ENCODE measurements at places on chromosomes 3 and 15.
A peak's percentile ranks its signal among the peaks of the same experiment; 100 is the strongest.

DNA sequence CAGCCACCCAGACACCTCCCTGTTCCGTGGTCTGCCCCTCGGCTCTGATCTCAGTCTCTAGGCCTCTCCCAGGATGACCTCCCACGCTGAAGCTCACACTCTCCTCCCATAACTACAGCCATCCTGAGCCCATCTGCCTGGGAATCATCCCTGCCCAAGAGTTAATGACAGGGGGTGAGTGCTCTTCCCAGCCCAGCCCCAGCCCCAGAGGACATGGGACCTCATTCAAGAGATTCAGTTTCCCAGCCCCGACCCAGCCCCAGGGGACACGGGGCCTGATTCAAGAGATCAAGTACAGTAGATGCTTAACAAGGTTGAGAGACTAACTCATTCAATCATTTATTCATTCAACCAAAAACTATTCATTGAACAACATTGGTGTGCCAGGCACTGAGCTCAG, 272.0 kb downstream of the XXYLT1 start:
- DNase-seq = no peak

- no peak for DNase-seq
Measured at GRCh38 chr15:101490922-101491733, 1.6 kb upstream of the PCSK6 start.

DNA sequence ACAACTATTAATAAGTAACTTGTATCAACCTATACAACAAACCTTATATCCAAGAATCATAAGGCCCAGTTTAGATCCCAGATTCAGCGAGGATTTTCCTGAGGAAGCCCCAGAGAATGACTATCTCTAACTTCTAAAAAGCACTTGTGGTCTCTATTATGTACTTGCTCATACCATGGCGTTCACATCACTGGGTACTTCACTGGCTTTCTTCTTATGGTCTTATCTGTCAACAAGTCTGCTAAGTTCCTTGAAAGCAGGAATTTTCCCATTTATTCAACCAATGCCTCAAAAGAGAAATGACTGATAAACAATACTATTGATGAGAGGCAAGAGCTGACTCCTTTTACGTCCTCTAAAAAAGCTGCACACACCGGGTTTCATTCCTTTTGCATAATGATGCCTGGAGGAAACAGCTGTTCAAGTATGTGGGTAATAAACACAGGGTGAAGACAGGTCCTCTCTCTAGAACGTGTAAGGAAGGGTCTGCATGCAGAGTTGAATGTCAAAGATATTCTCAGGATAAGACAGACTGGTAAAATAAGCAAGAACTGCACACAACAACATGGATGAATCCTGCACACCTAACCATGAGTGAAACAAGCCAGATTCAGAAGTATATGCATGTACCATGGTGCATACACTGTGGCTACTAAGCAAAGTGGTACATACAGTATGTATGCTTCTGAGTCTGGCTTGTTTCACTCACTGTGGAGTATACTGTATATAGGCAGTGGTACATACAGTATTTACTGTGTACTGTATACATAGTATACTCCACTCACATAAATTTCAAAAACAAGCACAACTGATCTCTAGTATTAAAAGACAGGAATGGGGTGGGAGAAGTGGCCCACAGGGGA, 408.7 kb downstream of the SHQ1 start:
- no peak for DNase-seq

DNA sequence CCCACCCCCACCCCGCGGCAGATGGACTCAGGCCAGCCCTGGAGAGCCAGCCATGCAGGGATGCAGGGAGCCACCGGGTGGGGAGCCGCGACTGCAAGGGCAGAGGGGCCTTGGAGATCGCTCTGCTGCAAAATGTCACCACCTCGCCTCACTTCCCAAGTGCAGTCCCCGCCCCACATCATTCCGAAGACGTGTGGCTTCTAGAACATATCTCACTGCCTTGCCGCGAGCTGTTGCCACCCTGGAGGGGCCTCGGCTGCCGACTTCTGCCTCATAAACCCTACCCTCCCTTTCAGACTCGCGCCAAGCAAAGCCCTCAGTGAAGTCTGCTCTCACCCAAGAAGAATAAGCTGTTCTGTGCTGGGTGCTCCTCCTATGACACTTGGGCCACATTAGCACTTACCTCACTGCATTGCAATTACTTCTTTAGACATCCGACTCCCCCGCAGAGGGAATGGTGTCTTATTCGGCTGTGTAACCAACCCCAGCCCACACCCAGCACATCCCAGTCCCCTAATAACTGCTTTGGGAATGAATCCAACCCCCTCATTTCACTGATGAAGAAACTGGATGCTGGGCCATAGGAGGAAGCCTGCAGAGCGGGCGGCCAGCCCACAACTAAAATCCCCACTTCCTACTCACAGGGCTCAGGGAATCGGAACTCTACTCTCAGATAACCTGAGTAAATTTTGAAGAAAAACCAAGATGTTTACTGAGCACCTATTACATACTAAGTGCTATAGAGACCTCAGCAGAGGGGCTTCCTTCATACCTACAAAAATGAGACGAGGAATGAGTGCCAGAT, 8.6 kb downstream of the TLE3 start:
- DNase-seq = peak; percentile 59

- no peak for DNase-seq
Measured at GRCh38 chr3:10533737-10534023, 28.3 kb upstream of the ATP2B2 start.

- no peak for DNase-seq
Measured at GRCh38 chr3:195462308-195462610, 19.4 kb upstream of the ACAP2 start.

DNA sequence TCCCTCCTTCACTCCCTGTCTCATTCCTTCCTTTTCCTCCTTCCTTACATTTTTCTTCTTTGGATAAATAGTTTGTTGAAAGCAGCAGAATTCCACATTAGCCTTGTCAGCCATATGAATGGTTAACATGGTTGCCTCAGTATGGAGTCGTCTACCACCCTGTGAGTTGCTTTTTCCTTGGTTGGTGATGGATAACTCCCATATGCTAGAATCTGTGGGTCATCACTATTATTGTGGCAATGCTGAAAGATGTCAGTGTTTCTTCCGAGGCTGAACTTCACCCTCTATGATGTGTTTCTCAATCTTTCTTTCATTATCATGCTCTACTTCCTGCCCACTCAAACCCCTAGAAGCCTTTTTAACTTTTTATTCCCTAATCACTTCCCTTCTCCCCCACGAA, 481.8 kb upstream of the KCNMB2 start:
- DNase-seq = no peak

DNA sequence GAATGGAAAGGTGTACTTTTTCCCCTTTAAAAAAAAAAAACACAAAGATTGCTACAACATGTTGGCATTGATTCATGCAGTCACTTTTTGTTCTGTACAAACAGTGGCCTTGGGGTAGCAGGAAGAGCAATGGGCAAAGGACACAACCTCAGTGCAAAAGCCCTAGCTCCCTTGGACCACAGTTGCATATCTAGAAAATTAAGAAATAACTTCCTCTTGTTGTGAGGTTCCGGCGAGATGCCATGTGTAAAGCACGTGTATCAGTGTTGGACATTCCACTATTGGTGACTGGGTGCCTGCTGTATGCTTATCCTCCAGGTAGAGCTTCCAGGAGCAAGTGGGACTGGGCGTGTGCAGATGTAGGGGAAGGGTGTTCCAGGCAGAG, 164.5 kb downstream of the THSD4 start:
- no peak for DNase-seq

- DNase-seq = no peak
Measured at GRCh38 chr3:53675942-53676341, 170.3 kb downstream of the CHDH start.

Data from chondrocyte (in vitro differentiated cells).